ENCODE measurements at places on chromosomes 7 and 10.
A peak's percentile ranks its signal among the peaks of the same experiment; 100 is the strongest.

DNA sequence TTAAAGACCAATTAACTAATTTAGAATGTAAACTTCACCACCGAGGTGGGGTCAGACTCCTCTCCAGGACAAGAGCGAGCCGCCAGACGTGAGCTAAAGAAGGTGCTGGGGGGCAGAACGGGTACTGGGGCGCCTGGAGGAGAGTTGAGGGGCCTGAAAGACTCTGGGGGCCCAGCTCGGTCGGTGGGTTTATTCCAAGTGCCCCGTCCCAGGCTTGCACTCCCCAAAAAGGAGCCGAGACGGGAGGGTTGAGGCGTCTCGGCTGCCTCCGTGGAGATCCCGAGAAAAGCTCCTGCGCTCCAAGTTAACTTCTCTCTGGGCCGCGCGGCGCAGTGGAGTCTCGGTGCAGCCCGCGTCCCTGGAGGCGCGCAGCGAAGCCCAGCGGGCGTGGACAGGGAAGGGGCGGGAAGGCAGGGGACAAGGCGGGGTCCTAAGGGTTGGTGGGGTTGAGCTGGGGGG, 553.3 kb downstream of the TFEC start:
- peak; percentile 4 for DNase-seq

- DNase-seq = peak; percentile 84
Observed at GRCh38 chr10:100370714-100371481, 23.9 kb downstream of the SCD start.

DNA sequence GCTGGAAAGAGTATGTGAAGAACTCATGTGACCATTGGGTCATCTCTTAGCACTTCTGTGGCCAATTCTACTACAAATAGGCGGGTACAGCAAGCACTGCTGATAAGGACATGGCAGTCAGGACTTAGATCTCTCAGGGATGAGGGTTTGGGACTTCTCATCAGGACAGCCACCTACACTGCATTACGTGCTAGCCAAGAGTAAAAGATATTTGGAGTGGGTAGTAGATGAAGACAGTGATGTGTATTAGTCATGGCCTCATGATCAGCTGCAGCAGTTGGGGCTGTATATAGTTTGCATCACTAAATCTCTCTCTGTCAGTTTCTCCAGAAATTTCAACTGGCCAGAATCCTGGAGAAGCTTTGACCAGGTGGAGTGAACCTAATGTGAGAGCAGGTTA, 9.2 kb downstream of the TAS2R60 start:
- no peak for DNase-seq

DNA sequence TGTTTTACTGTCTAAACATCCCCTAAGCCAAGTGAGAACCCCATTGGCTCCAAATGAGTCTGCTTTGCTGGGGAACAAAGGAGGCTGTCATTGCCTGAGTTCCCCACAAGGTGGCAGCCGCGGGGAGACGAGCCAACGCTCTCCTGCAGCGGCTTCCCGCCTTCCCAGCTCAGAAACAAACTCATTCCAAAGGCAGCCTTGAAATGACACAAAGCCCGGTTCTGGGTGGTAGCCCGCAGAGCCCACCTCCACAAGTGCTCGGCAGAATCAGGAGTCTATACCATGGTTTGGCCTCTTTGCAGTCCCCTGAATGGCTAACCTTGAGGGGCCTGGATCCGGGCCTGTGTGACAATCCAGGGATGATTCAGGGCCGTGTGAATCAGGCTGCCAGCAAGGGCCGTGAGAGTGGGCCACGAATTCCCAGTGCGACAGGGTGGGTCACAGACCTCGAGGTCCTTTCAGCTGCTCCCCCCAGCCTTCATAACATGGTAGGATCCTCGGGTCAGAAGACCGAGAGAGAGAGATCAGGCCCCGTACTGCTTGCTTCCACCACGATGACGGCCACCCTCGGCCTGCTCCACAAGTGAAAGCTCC, 79.7 kb downstream of the DLG5 start:
- peak; percentile 66 for DNase-seq

- peak; percentile 8 for DNase-seq
Observed at GRCh38 chr10:14758994-14759664, 15.6 kb downstream of the FAM107B start.

DNA sequence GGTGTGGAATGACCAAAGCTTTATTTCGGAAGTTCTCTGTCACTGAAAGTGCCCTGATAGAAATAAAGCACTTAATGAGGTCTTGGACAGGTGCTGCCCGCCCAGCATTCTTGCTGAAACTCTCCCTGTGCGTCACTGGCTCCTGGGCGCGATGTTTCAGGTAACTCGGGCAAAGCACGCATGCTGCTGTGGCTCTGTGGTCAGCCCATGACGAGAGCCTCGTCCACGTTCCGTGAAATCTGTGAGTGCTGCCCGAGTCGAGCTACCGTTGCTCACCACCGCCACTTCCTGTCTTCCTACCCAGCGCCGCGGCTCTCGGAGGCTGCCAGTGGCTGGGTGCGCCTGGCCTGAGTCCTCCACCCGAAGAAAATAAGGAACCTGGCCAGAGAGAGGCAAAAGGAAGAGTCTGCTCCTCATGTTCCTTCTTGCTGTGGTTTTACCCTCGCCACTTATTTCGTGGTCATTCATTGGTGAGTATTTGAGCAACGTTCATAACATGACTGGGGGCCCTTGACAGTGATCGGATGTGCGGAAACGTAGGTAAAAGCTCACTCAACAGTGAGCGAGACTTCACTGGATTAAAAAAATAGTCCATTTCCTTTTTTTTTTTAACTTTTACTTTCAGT, 95.5 kb downstream of the MAP3K8 start:
- no peak for DNase-seq

- DNase-seq = peak; percentile 82
Observed at GRCh38 chr7:5494683-5495561, 71.3 kb upstream of the TNRC18 start.

GRCh38 chr10:79097021-79097872, 28.5 kb downstream of the ZMIZ1 start:
- DNase-seq = no peak

GRCh38 chr10:112275512-112276245, 7.5 kb upstream of the TECTB start:
- DNase-seq = no peak

DNA sequence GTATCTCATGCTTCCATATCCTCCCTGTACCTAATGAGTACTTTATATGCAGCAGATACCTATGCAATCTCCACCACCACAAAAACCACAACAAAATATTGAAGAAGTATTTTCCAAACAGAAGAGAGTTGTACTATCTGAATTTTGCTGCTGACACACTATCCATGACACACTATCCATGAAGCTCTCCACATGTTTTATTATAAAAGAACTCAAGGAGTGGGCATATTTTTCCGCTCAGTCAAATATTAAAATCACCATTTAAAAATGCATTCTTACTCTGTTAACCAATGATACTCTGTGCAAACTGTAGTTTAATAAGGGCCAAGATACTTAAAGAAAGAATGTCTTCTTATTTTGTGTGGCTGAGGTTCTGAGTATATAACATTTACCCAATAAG, 2.8 kb downstream of the BET1 start:
- DNase-seq = no peak

- DNase-seq = no peak
Observed at GRCh38 chr7:6228361-6229229, 43.8 kb downstream of the CYTH3 start.

GRCh38 chr7:26686448-26686981, 177.9 kb downstream of the SKAP2 start:
- peak; percentile 37 for DNase-seq

DNA sequence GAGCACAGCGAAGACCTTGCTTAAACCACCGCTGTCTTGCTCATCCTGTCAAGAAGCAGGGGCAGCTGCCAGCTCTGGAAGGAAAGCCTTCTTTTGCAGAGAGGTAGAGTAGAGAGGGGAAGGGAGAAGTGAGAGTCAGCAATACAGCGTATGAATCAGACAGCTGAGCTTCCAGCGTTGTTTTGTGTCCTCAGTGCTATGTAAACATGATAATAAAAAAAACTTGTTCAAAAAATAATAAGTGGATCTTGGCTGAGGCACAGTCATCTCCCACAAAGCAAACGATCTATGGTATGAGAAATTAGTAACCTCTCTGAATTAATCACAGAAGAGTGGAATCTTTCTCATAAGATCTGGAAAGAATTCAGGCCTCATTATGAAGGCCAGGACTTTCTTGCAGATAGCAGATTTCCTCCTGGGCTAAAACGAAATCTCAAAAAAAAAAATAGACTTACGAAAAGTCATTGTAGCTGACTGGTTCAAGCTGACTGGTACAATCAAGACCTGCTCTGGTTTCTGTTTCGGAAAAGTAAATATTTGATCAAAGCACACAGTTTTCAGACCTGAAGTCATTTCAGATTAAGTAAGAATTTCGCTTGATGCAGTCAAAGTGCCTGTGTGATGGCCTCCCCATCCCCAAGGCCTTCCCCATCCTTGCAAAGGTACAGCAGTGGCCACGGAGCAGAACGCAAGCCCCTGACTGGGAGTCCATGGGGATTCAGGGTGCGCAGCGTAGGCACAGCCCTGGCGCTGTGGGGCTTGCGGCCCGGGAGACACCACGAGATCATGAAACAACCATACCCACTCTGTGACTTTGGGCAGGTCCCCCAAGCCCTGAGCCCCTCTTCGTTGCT, 29.4 kb downstream of the CHST15 start:
- DNase-seq = peak; percentile 92

GRCh38 chr10:89022734-89023133, 32.1 kb downstream of the FAS start:
- peak; percentile 88 for DNase-seq
